ENCODE measurements at places on chromosomes 16 and 17.

DNA sequence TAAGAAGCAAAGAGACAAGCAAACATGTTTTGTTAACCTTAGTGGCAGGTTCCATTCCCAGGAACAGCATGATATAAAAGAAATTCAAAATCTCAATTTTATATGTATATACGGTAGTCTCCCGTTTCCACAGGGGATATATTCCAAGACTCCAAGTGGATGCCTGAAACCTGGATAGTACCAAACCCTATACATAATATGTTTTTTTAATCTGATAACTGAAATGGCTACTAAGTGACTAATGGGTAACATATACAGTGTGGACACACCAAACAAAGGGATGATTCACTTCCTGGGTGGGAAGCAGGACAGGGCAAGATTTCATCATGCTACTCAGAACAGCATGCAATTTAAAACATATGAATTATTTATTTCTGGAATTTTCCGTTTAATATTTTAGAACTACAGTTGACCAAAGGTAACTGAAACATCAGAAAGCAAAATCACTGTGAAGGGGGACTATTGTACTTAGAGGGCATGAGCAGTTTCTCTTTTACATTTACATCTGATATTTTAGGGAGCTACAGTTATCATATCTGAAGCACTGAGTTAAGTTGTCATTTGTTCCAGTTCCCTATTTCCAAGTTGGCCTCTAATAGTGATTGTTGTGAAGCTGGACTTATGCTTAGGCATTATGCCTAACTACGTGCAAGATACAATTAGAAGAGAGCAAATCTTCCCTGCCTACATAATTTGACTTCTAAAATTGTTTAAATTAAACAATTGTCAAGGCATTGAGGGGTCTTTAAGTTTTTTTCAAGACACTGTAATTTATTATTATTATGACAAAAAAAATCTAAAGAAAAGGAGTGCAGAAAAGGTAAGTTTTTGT lies 34.1 kb upstream of the ABCA6 start:
- peak; percentile 61 for DNase-seq

DNA sequence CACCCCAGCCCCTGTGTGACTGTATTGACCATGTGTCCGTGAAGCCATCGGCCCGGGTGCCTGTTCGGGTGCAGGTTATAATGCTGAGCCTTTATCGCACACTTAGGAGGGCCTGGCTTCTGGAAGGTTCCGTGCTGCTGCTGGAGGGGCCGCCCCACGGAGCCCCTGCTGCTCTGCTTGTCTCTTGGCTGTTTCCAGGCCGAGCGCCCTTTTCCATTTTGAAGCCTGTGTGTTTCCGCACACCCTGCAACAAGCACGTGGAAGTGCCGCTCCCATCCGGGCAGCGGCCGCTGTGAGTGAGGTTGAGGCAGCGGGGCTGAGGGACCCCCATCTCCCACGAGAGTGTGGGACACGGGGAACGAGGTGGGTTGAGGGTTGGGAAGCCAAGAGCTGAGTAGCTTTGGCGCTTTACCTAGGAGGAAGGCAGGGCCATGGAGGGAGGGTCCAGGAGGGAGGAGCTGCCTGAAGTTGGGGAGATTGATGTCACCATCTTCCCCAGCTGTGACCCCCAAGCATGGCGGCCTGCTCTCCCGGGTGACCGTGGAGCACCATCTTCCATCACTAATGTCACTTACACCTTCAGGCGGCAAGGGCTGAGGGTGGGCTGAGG lies 200.1 kb upstream of the GSE1 start:
- DNase-seq: no peak

GRCh38 chr17:55318081-55318480 lies 53.3 kb downstream of the HLF start:
- DNase-seq: no peak

DNA sequence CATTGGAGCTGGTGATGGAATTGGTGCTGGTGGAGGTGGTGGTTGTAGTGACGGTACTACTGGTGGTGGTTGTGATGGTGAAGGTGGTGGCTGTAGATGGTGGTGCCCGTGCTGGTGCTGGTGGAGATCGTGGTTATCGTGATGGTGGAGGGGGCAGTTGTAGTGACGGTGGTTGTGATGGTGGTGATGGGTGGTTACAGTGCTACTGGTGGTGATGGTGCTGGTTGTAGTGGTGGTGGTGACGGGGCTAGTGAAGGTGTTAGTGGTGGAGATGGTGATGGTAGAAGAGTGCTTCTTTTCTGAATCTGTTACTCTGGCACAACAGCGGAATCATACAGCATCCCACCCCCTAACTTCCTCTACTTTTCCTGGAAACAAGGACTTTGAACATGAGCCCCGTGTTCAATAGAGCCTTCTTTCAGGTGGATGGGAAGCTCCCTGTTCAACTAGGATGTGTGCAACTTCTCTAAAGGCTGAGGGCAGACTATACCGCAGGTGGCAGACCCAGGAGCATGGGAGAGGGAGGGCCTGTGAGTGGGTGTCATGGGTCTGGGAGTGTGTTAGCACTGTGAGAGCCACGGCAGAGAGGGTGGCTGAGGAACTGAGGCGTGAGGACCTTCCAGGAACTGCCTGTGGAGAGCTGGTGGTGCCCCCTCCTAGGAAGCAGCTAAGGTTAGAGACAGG lies 8.2 kb downstream of the TBX21 start:
- no peak for DNase-seq

- no peak for DNase-seq
Observed at GRCh38 chr17:32596206-32596605, 109.4 kb downstream of the CDK5R1 start.

DNA sequence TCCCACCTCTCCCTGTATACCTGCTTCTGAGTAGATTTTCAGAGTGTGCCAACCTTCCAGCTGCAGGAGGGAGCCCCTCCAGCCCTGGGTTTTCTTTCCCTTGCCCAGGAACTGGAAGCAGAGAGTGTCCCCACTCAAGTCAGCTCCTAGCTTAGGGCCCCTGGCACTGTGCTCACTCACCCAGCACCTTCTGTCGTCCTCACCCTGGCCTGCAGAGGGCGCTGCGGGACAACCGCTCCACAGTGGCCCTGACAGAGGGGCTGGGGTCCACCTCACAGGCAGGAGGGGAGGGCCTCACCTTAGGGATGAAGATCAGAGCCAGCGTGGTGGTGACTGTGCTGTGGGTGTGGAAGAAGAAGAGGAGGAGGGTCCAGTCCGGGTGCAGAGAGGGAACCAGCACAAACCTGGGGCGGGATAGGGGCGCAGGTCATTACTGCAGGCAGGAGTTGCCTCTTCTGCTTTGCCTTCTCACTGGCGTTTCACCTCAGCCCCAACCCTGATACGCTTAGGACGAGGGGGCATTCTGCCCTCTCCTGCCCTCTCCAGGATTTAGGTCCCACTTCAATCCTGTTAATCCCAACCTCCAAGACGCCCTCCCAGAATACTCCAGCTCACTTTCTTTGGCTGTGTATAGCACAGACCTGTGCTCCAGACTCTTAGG lies 10.0 kb downstream of the GPR179 start:
- no peak for DNase-seq

GRCh38 chr16:82649766-82650165 lies 23.0 kb downstream of the CDH13 start:
- no peak for DNase-seq

DNA sequence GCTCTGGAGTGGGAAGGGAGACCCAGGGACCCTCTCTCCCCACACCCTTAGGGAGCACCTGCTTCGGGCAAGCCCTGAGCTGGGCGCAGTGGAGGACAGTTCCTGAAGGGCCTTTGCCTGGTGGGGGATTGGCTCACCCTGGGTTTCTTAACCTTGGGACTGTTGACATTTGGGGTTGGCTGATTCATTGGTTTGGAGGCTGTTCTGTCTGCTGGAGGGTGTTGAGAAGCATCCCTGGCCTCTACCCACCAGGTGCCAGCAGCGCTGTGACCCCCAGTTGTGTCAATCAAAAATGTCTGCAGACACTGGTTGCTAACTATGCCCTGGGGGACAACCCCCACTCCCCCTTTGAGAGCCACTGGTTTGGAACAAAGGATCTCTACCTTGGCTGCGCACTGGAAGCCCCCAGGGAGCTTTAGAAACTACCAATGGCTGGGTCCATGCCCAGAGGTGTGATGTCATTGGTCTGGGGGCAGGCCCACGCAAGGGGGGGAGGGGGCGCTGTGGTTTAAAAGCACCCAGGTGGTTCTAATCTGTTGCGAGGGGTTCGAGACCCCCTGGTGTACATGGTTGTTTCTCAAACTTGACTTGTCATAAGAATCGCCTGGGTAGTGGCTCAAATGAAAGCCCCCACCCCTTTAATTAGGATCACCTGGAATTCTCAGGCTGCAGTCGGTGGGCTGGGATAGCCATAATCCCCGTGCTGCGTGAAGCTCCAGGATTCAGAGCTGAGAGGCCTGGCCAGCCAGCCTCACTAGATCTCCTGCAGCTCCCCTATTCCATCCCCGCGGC lies 151.9 kb upstream of the GSE1 start:
- no peak for DNase-seq

DNA sequence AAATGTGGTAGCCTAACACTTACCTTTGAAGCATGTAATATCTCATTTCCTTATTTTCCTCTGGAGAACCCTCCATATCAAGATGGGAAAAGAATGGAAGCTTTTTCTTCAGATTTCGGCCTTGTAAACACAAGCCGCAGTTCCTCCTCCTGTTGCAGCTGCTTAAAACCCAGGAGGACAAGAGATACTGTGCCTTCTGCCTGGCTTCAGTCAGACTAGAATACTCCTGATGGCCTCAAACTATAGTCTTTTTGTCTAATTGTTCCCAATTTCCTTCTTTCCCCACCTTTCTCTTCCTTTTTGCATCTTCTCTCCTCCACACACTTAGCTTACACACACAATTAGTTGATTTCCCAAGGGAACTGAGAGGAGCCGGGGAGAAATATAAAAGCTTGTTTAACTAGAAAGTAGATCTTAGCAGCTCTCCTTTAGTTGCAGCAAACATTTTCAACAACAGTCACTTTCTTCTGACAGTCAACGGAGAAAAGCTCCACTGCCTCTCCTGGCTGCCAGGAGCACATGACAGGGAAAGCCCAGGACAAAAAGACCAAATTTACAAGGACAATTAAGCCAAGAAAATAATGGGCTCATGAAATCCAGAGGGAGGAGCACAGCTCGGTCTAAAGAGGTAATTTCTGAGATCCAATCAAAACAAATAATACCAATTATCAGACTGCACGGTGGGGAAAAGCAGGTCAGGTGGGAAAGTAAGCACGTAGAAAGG lies 76.4 kb upstream of the C17orf78 start:
- DNase-seq: no peak

- DNase-seq: no peak
Observed at GRCh38 chr16:85978291-85978775, 79.4 kb downstream of the IRF8 start.

- no peak for DNase-seq
Observed at GRCh38 chr17:42460371-42460770, 1.7 kb downstream of the ATP6V0A1 start.

DNA sequence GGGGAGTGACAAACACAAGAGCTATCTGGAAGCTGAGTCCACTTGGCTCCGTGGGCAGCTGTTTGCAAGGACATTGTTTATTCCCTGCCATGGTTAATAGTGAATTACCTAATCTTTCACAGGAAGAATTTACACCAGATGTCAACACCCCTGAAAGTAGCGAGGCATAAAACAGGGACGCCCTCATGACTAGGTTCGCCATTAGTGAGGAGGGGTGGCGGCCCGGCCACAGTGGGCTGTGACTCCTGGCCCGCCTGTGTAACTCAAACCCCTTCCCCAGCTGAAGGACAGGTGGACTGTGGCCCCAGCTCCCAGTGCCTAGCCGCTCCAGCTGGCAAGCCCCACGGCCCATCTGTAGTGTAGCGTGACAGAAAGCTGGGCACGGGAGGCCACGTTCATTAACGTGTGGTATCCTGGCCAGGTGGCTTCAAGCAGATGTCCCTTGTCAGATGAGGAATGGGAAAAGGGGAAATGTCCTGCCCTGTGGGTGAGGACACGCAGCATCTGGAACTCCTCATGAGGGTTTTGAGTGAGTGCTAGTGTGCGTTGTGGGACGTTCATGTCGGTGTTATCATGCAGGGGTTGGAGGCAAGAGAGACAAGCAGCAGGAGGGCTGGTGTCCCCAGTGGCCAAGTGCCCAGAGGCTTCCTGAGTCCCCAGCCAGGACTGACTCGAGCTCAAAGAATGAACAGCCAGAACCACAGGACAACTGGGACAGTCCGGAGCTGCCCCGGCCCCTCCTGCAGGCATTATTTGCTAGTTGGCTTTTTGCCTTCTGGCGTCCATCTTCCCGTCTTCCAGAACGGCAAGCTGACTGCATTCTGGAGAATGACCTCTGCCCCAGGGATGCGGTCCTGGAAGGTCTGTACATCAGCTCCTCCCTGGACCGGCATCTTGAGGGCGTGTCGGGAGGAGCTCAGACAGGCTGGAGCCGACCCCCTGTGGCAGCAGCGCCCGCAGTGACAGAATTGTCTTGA lies 19.2 kb downstream of the KDM8 start:
- no peak for DNase-seq

- DNase-seq: no peak
Observed at GRCh38 chr16:30746638-30747175, 1.5 kb upstream of the PHKG2 start.

GRCh38 chr16:71254832-71255525 lies 24.5 kb upstream of the HYDIN start:
- DNase-seq: no peak
